ENCODE measurements at places on chromosomes 5 and 9.

DNA sequence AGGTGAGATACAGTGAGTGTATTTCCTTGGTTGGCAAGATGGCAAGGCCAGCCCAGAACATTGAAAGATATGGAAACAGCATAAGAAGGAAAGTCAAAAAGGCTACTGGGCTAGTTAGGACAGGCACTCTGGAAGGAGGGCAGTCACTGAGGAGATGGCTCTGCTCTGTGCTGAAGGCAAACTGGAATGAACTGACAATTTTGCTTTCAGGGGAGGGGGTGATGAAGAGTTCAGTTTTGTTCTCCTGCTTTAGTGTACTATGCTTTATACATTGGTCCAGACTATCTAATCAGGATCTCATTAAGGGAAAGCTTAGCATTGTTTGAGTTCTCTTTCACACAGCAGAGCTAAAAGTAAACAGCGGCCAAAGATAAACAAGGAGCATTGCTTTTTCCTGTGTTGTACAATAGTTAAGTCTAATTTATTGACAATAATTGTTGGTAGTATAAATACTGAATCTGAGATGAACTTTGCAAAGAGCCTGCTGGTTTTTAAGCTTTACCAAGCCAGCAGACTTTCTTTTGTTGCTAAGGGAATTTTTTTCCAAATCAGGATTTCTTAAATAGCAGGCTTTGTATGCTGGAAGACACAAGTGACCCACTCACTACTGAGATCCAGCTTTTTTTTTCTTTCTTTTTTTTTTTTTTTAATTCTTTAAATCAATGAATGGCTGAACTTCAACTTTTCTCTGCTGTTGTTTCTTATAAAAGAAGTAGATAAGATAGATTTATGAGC, 355.5 kb downstream of the ARRDC3 start:
- DNase-seq: no peak

- no peak for DNase-seq
These were observed 7.5 kb upstream of the FST start for GRCh38 chr5:53472720-53473510.

DNA sequence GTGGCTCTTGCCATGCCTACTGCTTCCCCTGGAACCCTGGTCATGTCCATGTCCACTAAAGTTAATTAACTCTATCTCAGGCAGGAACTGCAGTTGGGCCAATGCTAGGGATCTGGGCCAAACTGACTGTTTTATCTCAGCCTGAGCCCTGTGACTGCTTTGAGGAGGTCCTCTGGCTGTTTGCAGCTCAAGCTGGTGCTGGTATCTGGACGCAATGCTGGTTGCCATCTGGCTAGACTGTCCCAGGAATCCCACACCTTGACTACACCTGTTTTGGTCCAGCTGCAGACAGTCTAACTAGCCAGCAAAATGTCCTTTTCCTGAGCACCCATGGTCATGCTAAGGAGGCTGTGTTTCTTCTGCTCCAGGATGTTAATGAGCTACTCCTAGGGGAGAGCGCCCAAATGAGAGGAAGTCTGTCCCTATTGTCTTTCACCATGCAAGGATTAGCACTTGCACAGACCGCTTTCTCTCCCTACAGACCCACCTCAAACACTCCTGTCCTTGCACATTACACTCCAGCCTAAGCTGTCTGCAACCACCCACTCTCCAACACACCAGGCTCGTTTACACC, 251.0 kb downstream of the SH3GL2 start:
- DNase-seq: no peak

DNA sequence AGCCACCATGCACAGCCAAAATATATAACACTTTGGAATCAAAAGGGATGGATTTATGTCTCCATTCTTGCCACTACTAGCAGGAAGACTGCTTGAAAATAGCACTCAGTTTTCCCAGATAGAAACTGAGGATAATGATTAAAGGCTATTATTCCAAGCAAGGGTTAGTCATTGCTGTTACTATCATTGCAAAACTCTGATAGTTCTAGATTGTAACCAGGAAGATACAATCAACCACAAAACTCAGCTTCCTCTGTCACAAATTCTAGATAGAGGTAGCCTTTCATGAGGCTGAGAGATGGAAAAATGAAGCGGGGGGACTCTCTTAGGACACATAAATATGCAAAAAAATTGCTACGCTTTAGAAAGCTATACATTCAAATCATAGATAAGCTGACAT, 3.1 kb downstream of the ANXA1 start:
- peak; percentile 74 for DNase-seq

DNA sequence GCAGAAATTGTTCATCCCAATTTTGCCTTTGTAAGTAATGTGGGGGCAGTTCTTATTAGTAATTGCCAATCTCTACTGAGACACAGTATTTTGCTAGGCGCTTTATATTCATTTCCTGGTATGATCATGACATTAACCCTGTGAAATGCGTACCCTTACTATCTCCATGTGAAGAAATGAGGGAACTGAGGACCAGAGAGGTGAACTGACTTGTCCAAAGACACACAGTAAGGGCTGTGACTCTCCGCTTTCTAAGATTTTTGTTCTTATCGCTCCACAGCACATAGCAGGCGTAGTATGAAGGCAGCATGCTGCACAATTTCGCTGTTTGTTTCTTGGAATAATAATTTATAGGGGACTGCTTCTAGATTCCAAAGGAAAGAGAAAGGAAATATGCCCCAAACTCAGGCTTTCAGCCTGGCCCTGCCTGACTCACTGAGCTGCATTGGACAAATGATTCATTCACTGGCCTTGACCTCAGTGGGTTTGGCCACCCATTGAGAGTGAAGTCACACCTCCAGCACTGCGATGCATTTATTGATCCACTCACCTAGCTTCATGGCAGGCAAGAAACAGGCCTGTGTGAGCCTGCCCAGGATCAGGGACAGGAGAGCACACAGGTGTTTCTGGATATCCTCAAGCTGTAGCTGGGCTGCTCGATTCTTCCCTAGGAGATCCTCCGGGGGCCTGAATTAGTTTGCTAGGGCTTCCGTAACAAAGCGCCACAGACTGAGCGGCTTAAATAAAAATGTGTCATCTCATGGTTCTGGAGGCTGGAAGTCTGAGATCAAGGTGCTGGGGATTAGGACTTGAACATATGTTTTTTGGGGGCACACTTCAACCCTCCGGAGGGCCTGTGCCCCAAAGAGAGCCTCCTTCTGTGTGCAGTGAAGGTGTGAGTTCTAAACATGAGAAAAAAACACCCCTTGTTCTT, 7.2 kb upstream of the DUSP1 start:
- peak; percentile 34 for DNase-seq

GRCh38 chr5:117590944-117591343, 1016.3 kb upstream of the SEMA6A start:
- no peak for DNase-seq

- no peak for DNase-seq
These were observed 291.1 kb downstream of the MLLT3 start for GRCh38 chr9:20331095-20331685.

DNA sequence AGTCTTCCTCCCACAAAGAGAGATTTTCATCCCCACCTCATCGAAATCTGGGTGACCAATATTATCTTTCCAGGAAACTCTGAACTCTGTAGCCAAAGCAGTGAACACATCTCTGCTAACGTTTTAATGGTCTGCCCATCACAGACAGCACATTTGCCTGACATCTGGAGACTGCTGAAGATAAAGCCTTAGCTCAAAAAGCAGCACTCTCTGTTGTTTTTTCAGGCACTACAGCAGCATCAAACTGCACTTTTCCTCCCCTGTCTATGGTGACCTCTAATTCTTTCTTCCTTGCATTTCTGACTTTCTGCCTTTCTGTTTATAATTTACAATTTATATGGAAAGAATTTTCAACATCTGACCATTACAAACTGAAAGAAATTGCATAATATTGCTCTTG, 66.8 kb downstream of the RAB3C start:
- DNase-seq: no peak

GRCh38 chr9:137293094-137293481, 9.0 kb downstream of the NRARP start:
- DNase-seq: no peak

Data from CD4-positive, alpha-beta T cell treated with Interferon alpha-2 for 1 hour (primary cell).